Stimulated activated CD4-positive, alpha-beta T cell treated with anti-CD3 and anti-CD28 coated beads, Interleukin-4, amount 100 ng/mL, for 4 hours (primary cell): ENCODE measurements at places on chromosomes 4 and X.

DNA sequence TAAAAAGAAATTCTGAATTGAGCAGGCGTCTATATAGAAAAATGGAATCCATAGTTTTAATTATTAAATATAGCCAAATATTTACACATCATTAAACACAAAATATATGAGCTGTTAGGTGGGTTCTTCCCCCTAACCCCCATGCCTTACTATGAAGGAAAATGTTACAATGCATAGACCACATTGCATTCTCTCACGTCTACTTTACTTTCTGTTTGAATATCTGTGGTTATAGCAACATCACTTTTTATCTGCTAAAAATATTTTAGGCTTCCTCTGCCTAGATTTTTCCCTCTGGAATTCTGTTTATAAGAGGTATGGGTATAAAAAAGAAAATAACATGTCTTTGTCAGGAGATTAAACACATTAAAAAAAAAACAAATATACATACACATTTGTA lies 73.1 kb downstream of the MAML3 start:
- no peak for DNase-seq

DNA sequence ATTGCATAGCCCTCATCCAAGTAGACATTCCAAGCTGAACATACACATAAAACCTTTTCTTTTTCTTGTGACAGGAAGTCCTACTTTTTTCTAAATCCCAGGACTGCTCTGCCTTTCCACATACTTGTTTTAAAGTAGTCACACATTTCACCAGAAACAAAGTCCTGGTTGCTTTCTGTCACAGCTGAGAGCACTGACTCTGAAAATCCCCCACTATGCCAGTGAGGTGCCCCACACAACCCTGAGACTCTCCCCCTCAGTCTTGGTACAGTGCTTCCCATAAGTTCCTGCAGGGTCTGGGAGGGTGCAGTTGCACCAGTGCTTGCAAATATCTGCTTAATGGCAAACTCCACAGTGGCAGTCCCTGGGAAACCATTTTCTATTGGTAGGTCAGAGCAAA lies 84.2 kb downstream of the DCHS2 start:
- no peak for DNase-seq

DNA sequence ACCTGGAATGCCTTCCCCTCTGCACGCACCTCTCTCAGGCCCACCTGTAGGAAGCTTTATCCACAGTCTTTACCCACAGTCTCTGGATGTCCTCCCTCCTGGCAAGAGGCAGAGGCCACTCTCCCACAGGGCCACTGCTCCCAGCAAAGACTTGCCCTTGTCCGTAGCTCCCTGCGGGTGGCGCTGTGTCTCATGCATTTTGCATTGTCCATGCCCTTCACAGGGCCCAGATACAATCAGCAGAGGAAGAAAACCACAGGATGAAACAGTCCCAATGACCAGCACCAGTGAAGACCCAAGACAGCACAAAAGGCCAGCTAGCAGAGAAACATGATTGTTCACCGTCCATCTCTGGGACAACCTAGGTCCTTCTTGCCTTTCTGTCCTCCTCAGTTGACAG lies 2.1 kb upstream of the NSG1 start:
- no peak for DNase-seq

- no peak for DNase-seq
Observed at GRCh38 chrX:4661771-4662170, 948.3 kb upstream of the PRKX start.

DNA sequence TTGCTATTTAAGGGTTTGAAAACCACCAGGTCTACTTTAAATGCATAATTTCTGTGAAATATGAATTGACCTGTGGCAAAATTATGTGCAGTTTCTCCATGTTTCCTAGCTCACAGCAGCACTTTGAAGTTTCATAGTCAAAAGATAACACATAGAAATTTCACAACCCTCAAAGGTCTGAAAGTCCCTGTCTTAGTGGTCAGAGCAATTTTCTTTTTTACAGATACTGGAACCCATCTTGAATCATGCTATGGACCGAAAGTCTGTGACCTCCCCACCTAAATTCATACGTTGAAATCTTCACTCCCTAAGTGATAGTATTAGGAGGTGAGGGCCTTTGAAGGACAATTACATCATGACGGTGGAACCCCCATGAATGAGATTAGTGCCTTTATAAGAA lies 240.4 kb upstream of the BMP3 start:
- DNase-seq = no peak

DNA sequence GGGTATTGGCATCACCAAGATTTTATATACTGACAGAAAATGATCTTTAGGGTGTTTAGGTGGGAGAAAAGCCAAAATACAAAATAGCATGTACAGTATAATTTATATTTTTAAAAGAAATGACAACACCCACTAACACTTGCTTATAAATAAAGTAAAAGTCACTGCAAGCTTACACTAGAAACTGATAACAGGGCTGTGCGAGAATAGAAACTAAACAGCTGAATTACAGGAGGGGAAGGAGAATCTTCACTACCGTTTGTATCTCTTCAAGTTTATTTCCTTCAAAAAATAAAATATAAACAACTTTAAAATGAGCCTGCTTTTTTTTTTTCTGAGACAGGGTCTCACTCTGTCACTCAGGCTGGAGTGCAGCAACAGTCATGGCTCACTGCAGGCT lies 22.8 kb downstream of the GRSF1 start:
- DNase-seq = no peak

- DNase-seq = no peak
Observed at GRCh38 chr4:53899586-53900270, 164.7 kb downstream of the CHIC2 start.

GRCh38 chrX:150152036-150152435 lies 211.1 kb upstream of the MAMLD1 start:
- no peak for DNase-seq

GRCh38 chr4:41169256-41169800 lies 45.0 kb downstream of the APBB2 start:
- no peak for DNase-seq

- no peak for DNase-seq
Observed at GRCh38 chr4:16083241-16084191, at the start of gene PROM1. Gene PROM1, minus strand, starts transcription at chr4:16084023. Its CDS starts 8,117 bp downstream, at chr4:16075906.

GRCh38 chr4:153114771-153115321 lies 89.4 kb upstream of the TRIM2 start:
- peak; percentile 57 for DNase-seq

DNA sequence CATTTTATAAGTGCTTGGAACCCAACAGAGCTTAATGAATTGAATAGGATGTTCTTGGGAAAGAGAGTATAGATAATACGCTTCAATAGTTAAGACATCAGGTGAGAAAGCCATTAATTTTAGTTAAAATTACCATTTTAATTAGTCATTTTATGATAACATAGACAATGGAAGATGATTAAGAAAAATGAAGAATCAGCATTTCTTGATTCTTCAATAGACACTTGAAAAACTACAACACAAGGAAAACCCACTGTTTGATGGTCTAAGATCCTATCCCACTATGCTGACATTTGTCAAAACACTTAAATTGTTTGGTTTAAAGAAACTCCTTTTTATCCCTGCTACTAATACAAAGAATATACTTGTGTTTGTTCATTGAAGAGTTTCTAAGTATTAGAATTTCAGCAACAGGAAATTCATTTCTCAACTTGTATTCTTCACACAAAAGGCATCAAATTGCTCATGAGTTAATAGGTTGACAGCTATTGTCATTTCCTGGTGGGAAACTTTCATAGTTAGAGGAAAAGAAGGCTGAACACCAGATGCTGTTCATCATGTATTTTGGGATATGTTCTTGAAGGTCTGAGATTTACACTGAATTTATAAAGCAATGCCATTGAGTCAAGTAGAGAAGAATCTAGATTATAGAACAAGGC lies 9.6 kb upstream of the CXCL2 start:
- no peak for DNase-seq

DNA sequence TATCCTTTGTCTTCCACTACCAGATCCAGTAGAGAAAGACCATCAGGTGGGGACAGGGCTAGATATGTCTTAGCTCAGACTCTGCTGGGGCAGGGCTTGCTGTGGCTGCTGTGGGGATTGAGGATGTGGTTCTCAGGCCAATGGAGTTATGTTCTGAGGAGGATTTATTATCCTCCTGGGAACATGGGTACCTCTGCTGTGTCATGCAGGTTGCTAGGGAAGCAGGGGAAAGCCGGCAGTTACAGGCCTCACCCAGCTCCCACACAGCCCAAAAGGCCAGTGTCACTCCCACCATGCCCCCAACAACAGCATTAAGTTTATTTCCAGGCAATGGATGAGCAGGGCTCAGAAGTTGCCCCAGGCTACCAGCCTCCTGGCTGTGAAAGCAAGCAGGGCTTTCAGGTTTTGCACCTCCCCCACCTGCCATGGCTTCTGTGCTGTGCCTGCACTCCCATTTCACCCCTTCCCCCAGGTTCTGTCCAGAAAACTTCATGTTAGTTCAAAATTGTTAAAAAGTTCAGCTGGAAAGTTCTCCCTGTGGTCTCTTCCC lies 879.9 kb downstream of the ARAP2 start:
- DNase-seq = no peak

- DNase-seq = no peak
Observed at GRCh38 chr4:153448003-153448731, 18.0 kb upstream of the TMEM131L start.

GRCh38 chr4:33625748-33626147 lies 2618.6 kb downstream of the ARAP2 start:
- DNase-seq = no peak

- DNase-seq = no peak
Observed at GRCh38 chr4:106104276-106104675, 209.0 kb downstream of the NPNT start.

DNA sequence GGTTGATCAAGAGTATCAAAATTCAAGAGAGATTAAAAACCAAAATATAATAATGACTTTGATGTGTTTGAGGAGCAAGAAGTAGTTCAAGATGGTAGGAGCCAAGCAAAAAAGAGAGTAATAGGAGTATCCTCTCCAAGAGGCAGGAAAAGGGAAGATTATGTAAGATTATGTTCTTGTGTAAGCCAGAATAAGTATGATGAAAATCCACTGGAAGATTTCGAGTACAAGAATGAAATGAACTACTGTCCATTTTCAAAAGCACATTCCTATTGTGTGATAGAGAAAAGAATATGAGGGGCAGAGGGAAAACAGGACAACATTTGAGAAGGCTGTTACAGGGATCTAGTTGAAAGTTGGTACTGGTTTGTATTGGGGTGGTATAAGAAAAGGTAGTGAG lies 659.6 kb upstream of the INTU start:
- no peak for DNase-seq

DNA sequence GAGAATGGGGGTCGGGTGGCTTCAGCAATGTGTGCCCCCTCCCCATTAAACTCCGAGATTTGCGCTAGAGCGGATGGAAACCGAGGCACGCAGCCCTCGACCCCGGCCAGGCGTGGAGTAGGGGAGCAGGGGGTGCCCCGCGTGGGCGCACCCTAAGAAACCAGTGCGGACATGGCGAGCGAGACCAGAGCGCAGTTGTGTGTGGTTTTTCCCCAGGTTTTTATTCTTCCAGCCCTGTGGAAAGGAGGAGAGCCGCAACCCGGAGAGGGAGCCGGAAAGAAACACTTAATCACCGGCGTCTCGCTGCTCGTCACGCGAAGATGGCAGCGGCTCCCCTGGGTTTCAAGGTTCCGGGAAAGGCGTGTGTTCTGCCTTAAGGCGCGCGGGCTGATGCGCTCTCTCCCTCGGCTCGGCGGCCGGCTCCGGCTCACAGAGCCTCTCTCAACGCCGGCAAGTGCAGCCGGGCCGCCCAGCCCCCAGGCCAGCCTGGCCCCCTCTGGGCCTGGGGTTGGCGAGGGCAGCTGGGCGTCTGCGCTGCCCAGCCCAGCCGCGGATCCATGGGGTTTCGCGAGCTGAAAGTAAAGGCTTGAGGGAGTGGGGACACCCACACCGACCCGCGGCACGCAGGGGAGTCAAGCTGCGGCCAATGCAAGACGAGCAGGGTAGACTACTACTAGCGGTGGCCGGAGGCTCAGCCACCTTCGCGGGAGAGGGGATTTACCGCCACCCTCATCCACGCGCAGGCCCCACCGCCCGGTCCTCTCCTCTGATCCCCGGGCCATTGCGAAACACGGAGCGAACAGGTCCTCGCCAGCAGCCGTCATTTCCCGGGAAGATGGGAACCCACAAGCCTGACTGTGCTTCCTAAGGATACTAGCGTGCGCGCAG lies 74.0 kb upstream of the BCOR start:
- DNase-seq = no peak

DNA sequence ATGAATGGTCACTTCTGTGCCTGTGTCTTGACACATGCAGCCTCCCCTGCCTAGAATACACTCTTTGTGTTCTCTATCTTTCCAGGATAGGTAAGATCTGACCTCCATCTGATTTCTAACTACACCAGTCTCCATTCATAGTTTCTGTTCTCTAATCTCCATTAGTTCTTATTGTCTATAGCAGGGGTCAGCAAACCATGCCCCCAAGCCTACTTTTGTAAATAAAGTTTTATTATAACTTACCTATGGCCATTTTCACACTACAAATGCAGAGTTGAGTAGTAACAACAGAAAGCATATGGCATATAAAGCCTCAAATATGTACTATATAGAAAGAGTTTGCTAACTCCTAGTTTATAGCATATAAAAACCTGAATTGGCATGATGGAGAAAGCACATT lies 37.6 kb upstream of the H2AZ1 start:
- DNase-seq = no peak

DNA sequence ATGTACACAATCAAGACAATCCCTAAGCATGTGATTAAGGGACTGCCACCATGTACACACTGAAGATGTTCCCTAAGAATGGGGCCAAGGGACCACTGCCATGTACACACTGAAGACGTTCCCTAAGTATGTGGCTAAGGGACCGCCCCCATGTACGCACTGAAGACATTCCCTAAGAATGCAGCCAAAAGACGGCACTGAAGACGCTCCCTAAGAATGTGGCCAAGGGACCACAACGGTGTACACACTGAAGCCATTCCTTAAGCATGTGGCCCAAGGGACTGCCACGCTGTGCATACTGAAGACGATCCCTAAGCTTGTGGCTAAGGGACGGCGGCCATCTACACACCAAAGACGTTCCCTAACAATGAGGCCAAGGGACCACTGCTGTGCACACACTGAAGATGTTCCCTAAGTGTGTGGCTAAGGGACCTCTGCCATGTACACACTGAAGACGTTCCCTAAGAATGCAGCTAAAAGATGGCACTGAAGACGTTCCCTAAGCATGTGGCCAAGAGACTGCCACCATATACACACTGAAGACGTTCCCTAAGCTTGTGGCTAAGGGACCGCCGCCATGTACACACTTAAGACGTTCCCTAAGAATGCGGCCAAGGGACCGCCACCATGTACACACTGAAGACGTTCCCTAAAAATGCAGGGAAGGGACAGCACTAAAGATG lies 26.4 kb downstream of the DHRSX start:
- DNase-seq = no peak

DNA sequence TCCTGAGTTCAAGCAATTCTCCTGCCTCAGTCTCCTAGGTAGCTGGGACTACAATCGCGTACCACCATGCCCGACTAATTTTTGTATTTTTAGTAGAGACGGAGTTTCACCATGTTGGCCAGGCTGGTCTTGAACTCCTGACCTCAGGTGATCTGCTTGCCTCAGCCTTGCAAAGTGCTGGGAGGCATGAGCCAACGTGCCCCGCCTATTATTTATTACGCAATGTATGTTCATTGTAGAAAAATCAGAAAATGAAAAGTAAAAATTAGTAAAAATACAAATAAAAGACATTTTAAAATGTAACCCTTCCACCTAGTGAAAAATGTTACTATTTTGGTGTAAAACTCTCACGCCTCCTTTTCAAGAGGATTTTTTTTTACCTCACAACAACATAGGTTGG lies 14.2 kb downstream of the F8A1 start:
- no peak for DNase-seq
